Stimulated activated CD8-positive, alpha-beta memory T cell treated with anti-CD3 and anti-CD28 coated beads, Interleukin-2, amount 100 ng/mL, for 48 hours (primary cell): ENCODE measurements at places on chromosomes 4 and X.
A peak's percentile ranks its signal among the peaks of the same experiment; 100 is the strongest.

GRCh38 chr4:25638806-25639205 lies 16.8 kb upstream of the SLC34A2 start:
- DNase-seq = no peak

- DNase-seq = no peak
Measured at GRCh38 chrX:39736216-39737211, 361.2 kb downstream of the BCOR start.

- no peak for DNase-seq
Measured at GRCh38 chrX:9535101-9535500, 70.2 kb downstream of the TBL1X start.

DNA sequence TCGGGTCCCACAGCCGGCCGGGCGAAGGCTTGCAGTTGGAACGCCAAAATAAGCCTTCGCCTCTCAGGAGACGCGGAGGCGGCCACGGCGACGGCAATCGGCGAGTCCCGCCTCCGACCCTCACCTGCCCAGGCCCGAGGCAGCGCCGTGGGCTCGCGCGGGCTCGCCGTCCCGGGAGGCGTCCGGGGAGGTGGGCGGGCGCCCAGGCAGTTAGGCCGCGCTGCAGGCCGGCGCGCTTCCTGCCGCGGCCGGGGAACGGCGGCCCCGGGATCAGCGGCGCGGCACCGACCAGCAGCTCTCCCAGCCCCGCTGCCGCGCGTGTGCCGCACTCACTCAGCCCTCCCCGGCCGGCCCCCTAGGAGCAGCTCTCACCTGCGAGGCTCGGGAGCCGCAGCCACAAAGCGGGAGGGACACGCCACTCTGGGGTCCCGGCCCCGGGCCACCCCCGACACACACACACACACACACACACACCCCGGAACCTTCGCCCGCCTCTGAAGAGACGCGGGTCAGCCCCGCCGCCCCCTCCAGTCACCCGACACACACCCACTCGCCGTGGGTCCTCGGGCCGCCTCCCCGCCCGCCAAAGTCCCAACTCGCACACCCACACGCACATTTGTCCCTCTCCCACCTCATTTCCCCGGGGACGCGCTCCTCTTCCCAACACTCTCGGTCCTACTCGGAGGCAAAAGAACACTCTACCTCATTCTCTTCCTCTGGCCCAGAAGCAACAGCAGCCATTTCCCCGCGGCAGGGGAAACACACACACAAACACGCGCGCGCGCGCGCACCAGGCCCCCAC lies at the start of gene CNOT6L:
Gene CNOT6L, minus strand, starts transcription at position 767 of the 802 bp plus-strand sequence. Its CDS starts 60 bp downstream, at position 707.
- DNase-seq = peak; percentile 71

DNA sequence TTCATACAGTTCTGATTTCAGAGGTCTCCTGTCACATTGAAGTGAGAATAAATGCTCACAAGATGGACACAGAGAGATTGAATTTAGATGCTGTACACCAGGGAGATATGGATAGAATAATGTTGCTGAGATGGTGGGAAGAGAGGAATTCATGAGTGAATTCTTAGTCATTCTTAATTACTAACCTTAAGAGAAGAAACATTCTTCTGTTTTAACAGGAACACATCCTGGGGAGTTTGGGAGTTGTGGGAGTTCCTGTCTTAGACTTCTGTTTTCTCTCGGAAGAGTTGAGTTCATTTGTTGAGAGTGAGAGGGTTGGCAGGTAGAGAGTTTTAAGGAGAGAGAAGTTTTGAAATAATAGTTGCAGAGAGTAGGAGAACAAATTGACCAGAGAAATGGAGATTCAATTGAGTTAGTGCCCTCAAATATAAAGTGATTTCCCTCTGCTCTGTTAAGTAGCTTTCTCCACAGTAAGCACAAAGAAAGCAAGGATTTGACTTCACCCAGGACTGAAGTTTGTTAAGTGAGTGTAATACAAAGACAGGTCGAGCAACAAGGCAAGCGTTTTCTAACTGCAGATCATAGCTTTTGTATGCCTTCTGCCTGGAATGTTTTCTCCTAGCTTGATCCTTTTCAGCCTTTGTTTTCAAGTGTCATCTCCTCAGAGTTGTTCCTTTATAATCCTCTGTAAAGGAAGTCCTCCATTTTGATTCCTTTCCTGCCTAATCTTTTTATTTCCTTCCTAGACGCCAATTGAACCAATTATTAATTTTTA lies 205.9 kb downstream of the RAPGEF2 start:
- DNase-seq = no peak

DNA sequence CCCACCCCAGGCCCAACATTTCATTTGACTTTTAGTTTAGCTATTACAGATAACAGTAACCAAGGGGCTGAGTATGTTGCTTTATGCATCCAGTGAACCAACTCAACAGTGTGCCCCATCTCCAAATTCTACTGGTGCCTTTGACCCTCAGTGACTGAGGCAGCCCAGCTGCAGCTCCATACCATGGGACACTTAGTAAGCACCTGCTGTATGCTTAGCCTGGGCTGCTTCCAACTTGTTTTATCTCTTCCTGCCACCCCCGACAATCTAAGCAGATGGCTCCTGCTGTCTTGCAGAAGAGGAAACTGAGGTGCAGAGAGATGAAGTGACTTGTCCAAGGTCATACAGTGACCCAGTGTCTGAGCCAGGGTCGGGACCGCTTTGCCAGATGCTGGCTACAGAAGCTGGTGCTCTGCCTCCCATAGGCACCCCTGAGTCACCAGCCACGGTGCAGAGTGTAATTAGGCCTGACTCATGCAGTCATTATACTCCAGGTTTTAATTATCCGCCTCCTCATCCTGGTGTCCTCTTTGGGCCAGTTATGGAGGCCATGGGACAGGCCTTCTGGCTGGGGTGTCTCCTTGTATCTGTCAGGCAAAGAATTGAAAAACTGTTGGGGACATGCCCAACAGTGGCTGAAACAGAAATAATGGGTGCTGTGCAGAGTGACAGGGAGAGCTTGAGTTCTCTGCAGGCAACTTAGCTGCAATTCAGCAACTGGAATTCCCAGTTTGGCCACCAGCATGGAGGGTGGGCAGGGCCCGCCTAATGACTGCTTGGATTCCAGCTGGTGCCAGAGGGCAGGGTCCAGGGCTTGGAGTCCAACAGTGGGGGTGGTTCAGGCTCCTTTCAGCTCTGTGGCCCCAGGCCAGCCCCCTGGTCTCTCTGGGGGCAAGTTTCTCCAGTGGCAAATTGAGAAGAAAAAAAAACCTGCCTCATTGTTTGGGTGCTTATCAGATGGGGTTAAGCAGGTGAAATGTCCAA lies 8.2 kb upstream of the GPR78 start:
- DNase-seq = no peak

- no peak for DNase-seq
Measured at GRCh38 chrX:96314985-96315384, 369.7 kb upstream of the DIAPH2 start.

GRCh38 chr4:183831026-183831446 lies 74.1 kb upstream of the STOX2 start:
- no peak for DNase-seq

DNA sequence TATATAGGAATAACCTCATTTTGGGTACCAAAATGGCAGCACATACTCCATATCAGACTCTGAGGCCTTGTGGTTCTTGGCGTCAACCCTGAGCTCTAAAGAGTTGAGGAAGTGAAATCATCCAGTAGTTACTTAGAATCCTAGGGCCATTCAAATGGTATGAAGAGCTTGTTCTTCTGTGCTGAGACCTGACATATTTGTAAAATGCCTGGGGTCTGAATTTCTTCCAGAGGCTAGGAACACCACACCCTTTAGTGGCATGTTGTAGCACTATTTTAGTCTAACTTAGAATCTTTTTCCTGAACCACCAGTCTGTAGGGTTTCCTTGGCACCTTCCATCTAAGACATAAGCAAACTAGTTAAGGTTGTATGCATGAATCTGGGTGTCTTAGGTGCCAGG lies 18.1 kb upstream of the GDPD2 start:
- DNase-seq = no peak

DNA sequence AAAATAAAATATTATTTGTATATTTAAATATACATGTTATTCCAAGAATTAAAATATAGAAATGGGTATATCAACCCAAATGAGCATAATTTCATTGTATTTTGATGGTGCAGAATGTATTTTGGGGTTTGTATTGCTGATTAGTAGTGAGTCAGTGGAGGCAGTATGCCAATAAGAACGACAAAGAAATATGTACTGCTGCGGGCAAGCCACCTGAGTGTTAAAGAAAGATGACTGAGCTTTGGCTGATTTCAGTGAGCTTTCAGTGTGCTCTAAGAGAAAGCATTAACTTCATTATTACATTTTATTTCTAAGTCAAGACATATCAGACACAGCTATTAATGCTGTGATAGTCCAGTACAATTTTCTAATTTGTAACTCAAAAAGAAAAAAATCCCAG lies 297.8 kb downstream of the ANK2 start:
- no peak for DNase-seq

DNA sequence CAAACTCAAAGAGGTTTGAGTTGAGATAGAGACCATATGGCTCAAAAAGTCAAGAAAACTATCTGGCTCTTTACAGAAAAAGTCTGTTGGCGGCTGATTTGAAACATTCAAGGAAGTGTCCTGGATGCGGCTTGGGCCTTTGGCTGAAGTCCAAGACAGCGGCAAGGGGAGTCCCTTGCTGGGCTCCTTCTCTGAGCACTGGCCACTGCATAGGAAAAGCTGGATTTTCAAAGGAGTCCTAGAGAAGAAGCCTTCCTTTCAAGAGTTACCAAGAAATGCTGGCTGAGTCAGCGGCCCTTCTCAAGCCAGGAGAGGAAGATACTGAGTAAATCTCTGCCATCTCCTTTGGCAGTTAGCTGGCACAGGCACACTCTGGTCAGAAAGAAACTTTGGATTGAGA lies 12.1 kb downstream of the APLN start:
- DNase-seq = no peak

- no peak for DNase-seq
Measured at GRCh38 chr4:113645771-113646441, 115.6 kb downstream of the CAMK2D start.

DNA sequence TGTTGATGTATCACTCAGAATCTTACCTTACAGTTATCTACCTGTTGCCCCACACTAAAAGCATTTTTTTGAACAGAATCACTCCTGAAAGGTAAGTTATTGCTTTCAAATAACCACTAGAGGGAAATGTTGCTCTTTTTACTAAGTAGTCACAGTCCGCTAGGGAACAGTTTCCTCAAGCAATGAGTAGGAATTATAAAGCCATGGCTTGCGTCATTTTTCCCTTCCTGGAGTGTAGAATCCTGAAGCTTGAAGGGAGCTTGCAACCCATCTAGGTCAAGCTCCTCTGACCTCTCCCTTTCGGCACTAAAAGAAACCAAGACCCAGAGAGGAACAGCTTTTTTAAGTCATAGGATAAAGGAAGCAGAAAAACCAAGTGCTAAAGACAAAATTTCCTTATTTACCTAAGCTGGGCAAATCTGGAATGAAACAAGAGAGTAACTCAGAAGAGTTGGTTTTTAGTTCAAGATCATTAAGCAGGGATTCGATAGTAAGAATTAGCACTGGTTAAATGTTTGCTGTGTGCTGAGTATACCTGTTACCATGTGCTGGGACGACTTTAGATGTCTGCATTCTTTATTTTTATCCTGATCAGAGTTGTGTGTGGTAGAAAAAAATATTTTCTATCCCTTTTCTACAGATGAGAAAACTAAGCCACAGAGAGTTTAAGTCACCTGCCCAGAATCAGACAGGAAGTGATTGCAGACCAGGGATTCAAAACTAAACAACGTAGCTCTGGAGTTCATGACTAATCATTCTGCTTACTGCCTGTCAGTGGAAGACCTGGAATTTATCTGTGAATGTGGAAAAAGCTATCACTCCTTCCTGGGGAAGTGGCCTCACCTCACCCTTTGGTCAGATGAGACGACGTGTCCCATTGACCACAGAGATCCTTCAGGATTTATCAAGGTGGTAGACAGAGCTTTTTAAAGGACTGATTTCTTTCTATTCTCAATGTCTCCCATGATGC lies 631.5 kb downstream of the RAB28 start:
- DNase-seq = no peak

- no peak for DNase-seq
Measured at GRCh38 chrX:110987292-110987691, 108.7 kb upstream of the PAK3 start.

DNA sequence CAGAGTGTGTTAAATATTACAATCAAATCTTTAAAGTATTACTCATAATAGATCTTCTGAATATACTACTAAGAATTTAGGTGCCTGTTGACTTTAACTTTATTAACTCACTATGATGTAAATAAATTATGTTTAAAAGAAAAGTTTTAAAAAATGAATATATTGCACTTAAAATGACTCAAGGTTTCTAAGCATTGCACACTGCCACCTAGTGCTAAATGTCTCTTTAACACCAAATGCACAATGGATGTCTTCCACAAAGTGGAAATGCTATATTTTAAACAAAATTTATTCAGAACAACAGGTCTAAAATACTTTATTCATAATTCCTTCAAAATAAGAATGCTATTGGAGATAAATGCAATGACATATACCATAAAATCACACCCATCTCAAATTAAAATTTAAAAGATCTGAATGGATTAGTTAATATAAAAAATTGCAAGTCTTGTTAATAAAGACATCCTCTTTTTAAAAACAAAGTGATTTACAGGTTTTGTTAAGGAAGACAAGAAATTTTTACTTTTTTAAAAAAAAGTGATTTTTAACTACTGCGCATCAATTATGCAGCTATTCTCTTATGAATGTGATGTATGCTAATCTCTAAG lies 5.5 kb downstream of the INPP4B start:
- no peak for DNase-seq

DNA sequence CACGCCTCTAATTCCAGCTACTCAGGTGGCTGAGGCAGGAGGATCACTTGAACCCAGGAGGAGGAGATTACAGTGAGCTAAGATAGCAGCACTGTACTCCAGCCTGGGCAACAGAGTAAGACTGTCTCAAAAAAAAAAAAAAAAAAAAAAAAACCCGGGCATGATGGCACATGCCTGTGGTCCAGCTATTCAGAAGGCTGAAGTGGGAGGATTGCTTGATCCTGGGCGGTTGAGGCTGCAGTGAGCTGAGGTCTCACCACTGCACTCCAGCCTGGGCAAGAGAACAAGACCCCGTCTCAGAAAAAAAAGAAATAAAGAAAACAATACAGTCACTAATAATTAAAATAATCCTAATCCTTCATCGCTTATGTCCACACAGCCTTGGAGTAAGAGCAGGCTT lies 68.1 kb downstream of the APBB2 start:
- no peak for DNase-seq
